Stimulated activated CD8-positive, alpha-beta memory T cell treated with anti-CD3 and anti-CD28 coated beads, Interleukin-12 subunit alpha, Interleukin-12 subunit beta, amount 100 ng/mL, for 1 hour (primary cell): ENCODE measurements at places on chromosomes 5 and 9.

GRCh38 chr9:137095664-137096517, 9.1 kb downstream of the MAN1B1 start:
- DNase-seq: peak; percentile 73

DNA sequence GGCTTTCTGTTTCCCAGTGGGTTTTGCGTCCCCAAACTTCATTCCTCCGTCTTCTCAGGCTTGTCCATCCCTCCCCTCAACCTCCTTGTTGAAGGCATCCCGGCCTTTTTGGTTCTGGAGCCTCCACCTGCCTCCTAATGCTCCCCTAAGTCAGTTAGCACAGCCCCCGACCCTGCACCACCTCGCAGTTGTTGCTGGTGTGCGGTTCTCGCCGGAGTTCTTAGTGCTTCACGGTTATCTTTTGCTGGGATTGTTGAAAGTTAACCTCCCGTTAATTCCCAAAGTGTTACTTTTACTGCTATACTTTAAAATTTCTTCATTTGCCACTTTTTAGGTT, 447 bp downstream of the UBLCP1 start:
- no peak for DNase-seq

- no peak for DNase-seq
These were observed 9.0 kb upstream of the MYOZ3 start for GRCh38 chr5:150651924-150652671.

- no peak for DNase-seq
These were observed 199.8 kb downstream of the LRRC70 start for GRCh38 chr5:62778316-62779009.

GRCh38 chr9:129895376-129896268, 60.4 kb downstream of the USP20 start:
- DNase-seq: no peak

DNA sequence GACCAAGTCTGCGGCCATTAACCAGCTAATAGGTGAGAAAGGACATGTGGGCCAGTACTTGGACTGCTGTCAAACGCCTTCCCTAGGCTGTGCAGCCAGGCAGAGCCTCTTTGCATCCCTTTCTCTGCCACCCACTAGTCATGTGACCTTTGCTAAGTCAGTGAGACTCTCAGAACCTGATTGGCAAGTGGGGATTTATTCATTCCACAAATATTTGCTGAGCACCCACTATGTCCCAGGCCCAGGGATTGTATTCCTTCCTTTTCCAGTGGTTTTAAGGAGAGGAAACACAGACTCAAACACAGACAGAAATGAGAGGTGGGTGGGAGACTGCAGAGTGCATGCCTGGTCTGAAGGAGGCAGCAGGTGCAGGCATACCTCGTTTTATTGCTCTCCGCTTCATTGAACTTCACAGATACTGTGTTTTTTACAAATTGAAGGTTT, 71.6 kb upstream of the GALNT10 start:
- DNase-seq: no peak
